Activated CD8-positive, alpha-beta memory T cell treated with anti-CD3 and anti-CD28 coated beads for 4 hours (primary cell): ENCODE measurements at places on chromosomes 13 and 19.

- DNase-seq, result no peak
Observed at GRCh38 chr19:17794731-17795494, at the start of gene B3GNT3. Gene B3GNT3 (plus strand): TSS chr19:17795138. CDS start chr19:17807808, 12,670 bp downstream.

GRCh38 chr19:39406656-39407409 is at the start of gene ZFP36:
Gene ZFP36 (plus strand): TSS chr19:39406847. CDS start chr19:39406905, 58 bp downstream.
- DNase-seq, result peak; percentile 80

DNA sequence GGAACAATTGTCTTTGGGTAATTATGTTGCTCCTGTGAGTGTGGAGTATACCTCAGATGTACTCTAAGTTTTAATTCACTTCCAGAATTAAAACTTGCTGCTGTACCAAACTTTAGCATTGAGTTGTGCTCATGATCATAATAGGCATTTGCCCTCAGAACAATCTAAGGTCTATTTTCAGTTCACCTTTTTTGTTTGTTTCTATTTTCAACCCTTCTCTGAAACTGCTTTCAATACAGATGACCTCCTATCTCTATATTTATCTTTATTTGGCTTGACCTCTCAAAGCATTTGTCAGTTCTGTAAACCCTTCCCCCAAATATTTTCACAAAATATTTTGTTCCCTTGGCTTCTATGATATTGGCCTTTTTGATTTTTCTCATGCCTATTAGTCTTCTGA is 873.0 kb downstream of the OLFM4 start:
- DNase-seq, result no peak

DNA sequence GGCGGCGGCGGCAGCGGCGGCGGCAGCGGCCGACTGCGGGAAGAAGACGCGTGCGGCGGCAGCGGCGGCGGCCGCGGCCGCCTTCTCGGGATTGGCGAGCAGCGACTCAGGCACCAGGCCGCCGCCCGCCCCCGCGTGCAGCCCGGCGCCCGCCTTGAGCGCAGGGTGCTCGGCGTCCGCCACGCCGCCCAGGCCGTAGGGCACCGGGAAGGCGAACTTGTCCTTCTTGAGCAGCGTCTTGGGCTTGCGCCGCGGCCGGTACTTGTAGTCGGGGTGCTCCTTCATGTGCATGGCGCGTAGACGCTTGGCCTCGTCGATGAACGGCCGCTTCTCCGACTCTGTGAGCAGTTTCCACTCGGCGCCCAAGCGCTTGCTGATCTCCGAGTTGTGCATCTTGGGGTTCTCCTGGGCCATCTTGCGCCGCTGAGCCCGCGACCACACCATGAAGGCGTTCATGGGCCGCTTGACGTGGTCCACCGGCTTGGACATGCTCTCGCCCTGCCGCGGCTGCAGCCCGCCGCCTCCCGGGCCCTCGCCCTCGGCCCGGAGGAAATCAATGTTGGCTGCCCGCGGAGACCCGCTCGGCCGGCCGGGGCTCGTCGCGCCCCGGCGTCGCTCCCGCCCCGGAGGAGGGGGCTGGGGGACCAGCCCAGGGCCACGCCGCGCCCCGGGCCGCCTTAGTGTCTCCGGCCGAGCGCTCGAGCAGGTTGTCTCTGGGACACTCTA is 621 bp downstream of the SOX21 start:
- no peak for DNase-seq

GRCh38 chr13:27917121-27917947 is 2.5 kb upstream of the PDX1 start:
- no peak for DNase-seq

DNA sequence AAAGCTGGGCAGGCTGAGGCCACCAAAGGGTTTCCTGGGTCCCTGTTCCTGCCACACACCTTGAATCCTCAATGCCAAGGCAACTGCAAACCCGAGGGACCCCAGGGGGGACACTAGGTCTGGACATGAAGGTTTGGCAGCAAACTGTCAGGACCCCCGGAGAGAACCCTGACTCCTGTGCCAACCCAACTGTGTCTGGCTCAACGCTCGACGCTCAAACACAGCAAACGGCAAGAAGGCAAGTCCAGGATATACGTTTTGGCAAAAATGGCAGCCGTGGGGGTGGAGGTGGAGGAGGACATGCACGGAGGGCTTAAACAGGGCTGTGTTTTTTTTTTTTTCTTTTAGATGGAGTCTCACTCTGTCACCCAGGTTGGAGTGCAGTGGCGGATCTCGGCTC is 73.0 kb downstream of the GADD45B start:
- DNase-seq, result no peak

DNA sequence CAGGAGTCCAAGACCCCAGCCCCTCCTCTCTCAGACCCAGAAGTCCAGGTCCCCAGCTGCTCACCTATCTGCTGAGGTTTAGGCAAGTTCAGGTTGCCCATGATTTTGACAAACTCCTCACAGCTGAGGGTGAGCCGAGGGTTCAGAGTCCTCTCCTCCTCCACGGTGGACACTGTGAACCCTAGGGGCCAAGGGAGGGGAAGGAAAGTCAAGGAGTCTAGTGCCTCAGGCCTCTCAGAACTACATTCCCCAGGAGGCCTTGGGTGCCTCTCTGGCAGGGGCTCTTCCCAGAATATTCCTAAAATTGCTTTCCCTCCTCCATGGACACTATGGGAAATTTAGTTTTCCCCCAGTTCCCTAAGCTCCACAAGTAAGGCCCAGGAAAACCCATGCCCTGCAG is 3.3 kb upstream of the PHLDB3 start:
- no peak for DNase-seq

- no peak for DNase-seq
Observed at GRCh38 chr13:94435604-94436226, 43.8 kb downstream of the DCT start.

DNA sequence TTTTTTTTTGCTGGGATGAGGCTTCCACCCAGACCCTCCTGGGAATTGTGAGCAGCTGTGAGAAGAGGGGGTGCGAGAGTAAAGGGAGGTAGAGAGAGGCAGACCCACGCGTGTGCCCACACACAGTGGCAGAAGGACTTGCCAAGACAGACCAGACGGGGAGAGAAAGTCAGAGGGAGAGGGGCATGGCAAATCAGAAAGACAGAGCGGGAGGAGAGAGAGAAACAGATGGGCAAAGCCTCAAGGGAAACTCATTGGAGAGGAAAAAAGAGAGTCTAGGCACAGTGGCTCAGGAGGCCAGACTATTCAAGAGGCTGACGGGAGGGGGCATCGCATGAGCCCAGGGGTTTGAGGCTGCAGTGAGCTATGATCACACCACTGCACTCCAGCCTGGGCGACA is 17.0 kb downstream of the CATSPERG start:
- no peak for DNase-seq

DNA sequence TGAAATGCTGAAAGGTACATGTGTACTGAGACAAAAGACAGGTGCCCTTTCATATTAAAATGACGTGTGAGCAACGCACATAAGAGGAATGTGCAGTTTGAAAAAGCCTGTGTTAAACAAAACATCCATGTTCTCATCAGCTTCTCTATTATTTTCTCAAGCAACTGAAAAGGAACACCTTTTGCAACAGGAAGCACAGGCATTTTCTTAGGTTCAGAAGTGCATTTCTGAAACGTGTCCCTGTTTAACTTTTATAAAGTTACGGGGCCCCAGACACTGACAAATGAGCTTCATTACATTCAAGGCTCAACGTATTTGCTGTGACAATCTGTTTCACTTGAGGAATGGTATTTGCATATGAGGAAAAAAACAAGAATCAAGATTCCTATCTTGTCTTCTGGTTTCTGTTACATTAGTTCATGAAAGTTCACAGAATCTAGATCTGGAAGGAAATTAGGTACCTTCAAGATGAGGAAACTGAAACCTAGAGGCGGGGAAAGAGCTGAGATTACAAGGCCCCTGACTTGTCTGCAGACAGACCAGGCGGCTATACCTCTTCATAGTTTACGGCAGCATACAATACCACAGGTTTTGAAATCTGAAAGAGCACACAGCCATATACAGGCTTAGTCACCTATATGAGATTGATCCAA is 431.7 kb downstream of the KLF12 start:
- no peak for DNase-seq

- DNase-seq, result no peak
Observed at GRCh38 chr19:51114087-51114729, 6.0 kb upstream of the CTU1 start.

- no peak for DNase-seq
Observed at GRCh38 chr19:50258918-50259372, 55.5 kb downstream of the MYH14 start.

DNA sequence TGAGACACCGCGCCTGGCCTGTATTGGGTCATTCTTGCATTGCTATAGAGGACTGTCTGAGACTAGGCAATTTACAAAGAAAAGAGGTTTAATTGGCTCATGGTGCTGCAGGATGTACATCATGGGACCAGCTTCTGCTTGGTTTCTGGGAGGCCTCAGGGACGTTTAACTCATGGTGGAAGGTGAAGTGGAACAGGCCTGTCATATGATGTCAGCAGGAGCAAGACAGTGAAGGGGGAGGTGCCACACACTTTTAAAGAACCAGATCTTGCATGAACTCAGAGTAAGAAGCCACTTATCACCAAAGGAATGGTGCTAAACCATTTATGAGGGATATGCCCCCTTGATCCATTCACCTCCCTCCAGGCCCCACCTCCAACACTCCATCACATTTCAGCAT is 18.7 kb downstream of the CARD8 start:
- DNase-seq, result no peak

DNA sequence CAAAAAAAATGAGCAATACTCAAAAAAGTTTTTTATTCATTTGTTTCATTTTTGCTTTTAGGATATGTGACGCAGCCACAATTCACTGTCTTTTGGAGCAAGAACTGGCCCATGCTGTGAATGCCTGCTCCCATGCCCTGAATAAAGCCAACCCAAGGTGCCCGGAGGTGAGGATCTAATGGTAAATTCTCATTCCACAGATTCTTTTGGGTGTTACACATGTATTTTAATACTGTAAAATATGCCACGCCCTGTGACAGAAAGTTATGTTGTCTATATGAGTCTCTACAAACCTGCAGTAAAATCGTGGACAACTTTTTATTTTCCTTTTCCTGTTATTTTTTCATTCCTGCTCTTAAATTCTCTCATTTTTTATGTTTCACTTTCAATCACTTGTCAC is 57.5 kb upstream of the AKAP11 start:
- no peak for DNase-seq

GRCh38 chr13:109779074-109779473 is 7.3 kb downstream of the IRS2 start:
- DNase-seq, result no peak

DNA sequence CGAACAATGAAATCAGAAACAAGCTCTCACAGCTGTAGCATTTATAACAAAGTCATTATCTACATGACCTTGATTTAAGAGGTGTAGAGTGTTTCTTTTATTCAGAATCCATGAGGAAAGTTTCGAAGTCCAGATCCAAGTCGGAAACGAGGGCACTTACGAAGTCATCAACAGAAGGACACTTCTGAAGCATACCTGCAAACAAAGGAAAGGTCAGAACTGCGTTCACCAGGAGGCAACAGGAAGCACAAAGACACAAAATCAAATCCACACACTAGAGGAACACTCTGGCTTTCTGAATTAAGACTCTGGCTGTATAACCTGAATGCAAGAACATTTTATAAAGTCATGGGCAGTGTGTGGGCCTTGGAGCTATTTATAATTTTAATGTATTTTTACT is 158.9 kb downstream of the MIPEP start:
- no peak for DNase-seq

DNA sequence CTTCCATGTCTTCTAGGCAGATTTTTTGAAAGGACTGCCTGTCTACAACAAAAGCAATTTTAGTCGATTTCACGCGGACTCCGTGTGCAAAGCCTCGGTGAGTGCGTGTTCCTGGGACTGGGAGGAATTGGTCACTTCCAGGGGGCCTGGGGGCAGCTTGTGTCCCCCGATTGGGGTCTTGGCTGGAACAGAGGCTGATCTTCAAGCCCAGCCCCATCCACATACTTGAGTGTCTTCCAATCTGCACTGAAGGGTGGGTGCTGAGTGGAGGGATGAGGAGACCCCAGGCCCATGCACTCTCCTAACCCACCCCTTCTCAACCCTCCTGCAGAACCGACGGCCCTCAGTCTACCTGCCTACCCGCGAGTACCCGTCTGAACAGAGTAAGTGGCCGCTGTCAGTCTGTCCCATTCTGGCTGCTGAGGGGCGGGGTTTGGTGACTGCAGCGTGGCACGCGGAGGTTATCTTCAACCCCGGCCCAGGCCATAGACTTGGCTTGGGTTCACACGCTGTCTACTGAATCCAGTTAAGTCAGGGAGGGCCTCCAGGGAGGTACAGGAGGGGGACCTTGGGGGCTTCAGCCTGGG is 4.7 kb downstream of the DDA1 start:
- DNase-seq, result no peak

DNA sequence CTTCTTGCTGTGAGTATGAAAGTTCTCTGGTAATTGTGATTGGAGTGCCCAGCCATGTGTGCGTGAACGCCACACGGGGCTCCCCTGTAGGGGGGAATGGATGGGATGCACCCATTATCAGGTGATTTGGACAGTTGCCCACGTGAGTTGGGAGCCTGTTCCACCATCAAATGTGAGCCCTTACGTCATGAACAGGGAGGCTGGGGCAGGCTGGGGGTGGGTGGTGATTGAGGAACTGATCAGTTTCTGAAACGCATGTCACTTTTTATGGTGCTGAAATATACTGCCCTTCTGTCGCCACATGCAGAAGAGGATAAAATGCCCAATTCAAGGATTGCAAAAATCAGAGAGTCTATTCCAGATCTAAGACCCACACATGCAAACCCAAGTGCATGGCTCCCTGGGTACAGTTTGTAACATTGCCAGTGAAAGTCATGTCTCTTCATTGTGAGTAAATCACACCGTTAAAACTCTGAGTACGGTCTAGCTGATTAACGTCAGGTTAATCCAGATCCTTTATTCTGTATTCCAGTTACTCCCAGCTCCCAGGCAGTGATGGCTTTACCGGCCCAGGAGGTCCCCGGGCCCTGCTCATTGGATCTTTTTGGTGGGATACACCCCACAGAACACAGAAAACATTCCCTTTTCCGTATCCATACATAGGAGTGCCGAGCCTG is 90.2 kb downstream of the RAB20 start:
- no peak for DNase-seq

GRCh38 chr19:52536448-52536800 is 9.0 kb downstream of the ZNF808 start:
- DNase-seq, result no peak

GRCh38 chr13:41053384-41053826 is 7.9 kb upstream of the WBP4 start:
- no peak for DNase-seq

- no peak for DNase-seq
Observed at GRCh38 chr13:101570410-101570809, 117.9 kb downstream of the ITGBL1 start.

- DNase-seq, result no peak
Observed at GRCh38 chr19:11574689-11575088, 2.8 kb downstream of the ACP5 start.

- DNase-seq, result no peak
Observed at GRCh38 chr13:95457294-95457693, 95.2 kb upstream of the CLDN10 start.

- no peak for DNase-seq
Observed at GRCh38 chr13:32234914-32235313, 80.2 kb downstream of the ZAR1L start.

DNA sequence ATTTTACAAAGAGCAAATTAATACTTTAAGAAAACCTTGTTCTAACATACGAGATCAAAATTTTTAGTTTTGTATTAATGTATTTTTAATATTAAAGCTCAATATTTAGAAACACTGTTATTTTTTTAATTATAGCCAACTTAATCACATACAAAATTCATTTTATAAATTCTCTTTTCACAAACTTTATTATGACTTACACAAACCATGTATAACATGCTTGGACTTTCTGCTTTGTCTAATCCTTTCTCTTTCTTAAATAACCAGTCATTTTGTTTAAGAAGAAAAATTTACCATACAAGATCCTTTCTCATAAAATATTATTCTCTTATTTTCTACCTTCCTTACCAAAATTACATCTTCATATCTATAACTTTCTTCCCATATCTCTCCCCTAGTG is 62.2 kb downstream of the CYSLTR2 start:
- no peak for DNase-seq
